ENCODE measurements at places on chromosomes 3 and 15.

DNA sequence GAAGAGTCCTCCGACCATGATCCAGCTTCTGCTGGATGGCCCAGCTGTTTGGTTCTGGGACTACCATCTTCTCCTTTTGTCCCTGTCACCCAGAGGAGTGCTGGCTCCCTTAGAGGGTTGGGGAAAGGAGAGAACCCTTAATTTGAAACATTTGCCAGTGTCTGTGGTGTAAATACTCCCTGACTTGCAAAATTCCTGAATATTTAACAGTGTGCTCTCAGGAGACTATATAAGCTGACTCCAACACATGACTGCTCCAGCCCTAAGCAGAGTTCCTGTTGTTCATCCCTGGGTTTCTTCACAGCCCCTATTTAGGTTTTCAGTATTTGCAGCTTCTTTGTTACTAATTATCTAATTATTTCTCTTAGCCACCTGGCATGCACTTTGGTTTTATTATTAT is 133.1 kb downstream of the CPNE4 start:
- DNase-seq: no peak

DNA sequence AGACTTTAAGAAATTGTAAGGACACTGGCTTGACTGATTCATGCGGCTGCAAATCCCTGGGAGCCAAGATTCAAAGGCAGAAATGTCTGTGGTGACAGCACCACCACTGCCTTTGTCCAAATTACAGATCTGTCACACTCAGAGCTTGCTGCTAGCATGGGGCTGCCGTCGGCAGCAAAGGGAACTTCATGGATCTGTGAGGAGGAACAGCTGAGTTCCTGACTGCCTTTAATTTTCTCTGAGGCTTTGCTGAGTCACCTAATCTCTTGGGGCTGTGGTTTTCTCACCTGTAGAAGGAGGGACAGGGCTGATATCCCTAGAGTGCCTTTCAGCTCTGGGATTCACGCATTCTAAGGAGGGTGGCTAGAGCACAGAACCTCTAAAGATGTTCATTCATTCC is 4.1 kb upstream of the PAK6 start:
- DNase-seq: no peak

GRCh38 chr15:59739557-59740186 is 50.6 kb upstream of the BNIP2 start:
- no peak for DNase-seq

GRCh38 chr15:56906766-56907165 is 11.7 kb upstream of the TCF12 start:
- DNase-seq: no peak

- DNase-seq: no peak
Measured at GRCh38 chr3:128551867-128552266, 58.9 kb upstream of the GATA2 start.

- DNase-seq: no peak
Measured at GRCh38 chr15:57228395-57228794, 147.9 kb upstream of the CGNL1 start.

DNA sequence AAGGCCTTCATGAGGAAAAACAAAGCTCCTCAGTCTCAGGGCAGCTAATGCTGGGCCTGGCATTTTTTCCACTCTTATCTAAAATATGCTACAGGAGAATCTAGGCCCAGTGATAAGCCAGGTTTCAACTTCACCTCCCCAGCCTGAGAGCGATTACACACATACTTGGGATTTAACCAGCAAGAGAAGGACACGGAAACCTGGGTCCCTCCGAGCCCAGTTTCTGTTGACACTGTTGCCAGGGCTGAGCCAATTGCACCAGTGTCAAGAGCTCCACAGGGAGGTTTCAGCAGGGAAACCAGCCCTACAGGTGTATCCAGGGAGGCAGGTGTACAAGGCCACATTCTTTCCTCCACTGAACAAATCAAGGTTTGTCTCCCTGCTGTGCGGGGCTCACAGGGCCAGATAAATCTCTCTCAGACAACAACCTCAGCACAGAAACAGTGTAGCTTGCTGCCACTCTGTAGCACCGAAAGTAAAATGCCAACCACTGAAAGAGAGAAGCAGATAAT is 85.4 kb downstream of the MAGI1 start:
- peak; percentile 91 for DNase-seq

- DNase-seq: no peak
Measured at GRCh38 chr3:190345878-190346277, 23.6 kb upstream of the CLDN1 start.

DNA sequence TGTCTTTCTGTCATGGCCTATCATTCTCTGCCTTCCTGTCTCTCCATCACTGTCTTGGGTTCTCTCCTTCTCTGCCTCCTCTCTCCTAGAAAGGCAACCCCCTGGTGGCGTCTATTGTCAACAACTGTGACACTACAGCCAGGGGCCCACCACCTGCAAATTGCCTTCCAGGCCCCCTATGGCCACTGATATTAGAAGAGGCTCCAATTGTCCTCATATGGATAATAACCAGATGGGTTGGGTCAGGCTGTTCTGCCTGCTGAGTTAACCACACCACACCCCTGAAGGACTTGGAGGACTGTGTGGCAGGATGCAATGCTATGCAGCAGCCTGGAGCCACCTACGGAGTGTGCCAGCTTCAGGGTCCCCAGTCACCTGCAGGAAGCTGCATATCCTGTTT is 665.0 kb downstream of the NTRK3 start:
- DNase-seq: no peak

DNA sequence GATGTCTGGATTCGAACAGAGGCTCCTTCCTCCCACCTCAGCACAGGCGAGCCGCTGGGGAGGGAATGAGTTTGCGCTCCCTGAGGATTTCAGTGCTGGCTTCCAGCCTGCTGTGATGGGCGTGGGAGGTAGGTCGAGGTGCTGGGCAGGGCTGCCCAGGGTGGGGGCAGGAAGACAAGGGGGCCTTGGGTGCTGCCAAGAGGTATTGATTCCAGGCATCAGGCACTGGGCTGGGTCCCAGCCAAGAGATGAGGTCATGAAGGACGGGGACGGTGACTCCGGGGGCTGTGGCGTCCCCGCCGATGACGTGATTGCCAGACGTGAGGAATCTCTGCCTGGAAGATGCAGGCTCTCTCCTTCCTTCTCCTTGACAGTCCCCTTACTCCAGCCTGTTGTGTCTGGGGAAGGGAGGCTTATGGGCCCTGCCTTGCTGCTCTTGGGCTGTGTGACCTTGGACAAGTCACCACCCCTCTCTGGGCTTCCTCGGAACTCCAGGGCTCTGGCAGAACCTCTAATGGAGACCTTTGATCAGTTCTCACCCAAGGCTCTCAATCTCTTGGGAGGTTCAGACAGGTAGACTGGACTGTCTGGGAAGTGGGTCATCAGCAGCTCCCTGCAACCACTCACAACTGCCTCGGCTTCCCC is 116.8 kb downstream of the FBLN2 start:
- DNase-seq: no peak

DNA sequence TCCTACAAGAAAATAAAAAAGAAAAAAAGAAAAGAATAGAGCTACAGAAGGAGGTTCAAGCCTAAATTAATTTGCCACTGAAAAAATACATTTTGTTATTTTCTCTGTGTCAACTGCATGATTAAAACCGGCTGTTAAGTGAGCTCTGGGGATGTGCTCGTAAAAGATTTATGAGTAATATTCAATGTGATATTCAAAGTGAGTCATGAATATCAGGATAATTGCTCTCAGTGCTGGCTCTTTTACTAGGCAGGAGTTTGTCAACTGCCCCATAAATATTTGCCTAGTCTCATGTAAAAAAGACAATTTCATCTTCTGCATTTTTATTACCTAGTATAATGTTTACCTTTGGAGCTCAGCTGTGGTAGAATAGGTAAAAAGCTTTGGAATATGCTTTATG is 78.9 kb downstream of the CDIN1 start:
- no peak for DNase-seq

DNA sequence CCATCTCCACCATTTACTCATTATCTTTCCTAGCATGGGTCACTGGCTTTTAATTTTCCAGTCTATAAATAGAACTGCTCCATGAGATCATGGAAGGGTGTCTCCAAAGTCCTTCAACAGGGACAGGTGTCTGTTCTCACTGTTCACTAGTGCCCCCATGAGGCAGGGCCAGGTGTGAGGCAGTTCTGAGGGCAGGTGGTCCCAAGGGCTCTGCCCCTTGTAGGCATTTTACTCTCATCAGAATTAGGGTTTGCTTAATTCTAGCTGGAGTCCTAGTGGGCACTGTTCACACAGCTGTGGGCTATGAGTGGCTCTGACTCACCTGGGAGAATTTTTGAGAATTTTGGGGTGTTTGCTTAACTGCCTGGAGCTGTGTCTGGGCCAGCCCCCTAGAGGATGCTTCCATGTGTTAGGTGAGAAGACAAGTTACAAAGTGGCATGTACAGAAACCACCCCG is 248.0 kb upstream of the LYSMD4 start:
- no peak for DNase-seq

- DNase-seq: no peak
Measured at GRCh38 chr15:55383687-55384086, 24.5 kb downstream of the CCPG1 start.

GRCh38 chr15:100901296-100901695 is 17.9 kb upstream of the LRRK1 start:
- DNase-seq: no peak

DNA sequence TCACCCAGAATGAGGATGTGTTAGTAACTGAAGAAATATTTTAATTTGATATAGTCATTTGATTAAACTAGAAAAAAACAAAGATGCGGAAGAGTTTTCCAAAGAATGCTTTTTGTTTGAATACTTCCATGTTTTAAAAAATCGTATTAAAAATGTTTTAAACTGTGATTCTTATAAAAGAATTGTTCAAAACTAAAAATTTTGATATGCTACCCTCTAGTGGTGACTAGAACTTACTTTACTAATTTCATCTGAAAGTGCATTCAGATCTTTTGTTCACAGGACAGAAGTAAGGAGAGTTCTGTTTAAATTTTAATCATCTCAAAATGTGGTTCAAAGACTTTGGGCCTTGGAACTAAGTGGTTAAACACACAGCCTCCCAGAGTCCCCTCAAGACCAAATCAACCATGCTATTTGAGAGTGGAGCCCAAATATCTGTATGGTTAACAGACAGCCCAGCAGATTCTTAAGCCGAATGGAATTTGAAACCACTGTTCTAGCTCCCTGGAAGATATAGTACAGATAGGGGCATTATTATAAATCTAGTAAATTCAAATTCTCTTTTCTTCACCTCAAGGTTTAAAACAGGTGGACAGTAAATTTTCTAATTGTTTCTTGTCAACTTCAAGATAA is 45.2 kb upstream of the SYNPR start:
- peak; percentile 0 for DNase-seq

DNA sequence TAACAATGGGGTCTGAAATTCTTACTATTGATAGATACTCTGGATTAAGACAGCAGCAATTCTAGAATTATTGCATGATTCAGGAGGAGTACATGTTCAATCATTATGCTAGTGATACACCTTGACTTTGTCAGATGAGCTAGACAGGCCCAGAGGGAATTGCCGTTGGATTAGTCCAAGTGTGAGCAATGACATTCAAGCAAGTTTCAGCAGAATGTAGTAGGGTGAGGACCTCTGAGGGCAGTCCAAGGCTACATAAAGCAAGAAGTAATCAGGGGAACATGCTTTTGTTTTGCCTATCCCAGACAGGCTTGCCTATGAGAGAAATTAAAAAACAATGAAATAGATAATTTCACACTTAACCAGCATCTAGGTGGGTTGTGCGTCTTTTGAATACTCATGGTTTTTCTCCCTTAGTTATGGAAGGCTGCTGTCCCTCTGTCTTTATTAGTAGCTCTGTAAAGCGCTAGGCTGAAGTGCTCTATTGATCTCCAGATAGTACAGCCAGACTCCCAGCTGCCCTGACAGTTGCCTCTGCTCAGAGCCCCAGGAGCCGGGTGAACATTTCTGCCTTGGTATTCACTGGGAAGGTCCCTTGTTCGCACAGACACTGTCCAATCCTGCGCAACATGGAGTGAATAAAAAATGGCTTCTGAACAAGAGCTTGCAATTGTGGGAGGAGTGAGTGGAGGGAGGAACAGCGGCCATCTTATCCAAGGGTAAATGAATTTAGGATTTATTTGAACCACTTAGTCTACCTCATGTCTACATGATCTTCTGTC is 316.6 kb upstream of the ONECUT1 start:
- DNase-seq: no peak

GRCh38 chr15:77208241-77208640 is 137.3 kb upstream of the TSPAN3 start:
- no peak for DNase-seq

DNA sequence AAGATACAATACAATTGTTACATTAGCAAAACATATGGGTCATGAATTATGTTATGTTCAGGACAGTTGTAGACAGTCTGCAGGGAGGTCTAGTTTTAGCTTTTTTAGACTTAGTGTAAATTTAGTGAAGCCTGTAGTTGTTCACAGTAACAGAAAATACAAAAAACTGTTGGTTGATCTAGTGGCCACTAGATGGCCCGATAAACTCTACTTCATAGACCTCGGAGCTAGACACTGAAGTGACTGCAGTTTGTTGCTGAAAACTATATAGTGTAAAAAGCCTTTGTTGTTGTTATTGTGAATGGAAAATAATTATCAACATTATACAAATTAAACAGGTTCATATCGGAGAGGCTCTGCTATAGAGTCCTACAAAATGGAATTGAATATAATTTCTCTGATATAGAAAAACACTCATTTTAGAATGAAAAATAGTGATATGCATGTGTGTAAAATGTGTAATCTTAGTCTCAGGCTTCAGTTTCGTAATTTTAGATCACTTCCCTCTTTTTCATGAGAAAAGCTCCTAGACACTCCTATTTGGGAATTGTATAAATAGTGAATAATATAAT is 18.3 kb downstream of the MAGEL2 start:
- no peak for DNase-seq

DNA sequence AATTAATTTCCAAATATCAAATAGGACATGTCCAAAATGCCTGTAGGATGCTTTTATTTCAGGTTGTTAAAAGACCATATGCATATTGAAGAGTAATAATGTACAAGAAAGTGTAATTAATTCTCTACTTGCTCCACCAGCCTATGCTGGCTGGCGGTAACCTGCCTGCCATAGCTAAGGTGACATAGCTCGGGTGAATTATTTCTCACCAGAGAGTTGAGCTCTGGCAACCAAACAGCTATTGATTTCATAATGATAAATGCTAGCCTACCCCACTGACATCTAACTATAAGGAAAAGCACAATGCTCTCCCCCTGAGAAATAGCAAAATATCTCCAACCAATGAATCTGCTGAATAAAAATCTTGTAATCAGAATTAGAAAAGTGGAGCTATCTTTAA is 48.9 kb downstream of the GADL1 start:
- DNase-seq: no peak

DNA sequence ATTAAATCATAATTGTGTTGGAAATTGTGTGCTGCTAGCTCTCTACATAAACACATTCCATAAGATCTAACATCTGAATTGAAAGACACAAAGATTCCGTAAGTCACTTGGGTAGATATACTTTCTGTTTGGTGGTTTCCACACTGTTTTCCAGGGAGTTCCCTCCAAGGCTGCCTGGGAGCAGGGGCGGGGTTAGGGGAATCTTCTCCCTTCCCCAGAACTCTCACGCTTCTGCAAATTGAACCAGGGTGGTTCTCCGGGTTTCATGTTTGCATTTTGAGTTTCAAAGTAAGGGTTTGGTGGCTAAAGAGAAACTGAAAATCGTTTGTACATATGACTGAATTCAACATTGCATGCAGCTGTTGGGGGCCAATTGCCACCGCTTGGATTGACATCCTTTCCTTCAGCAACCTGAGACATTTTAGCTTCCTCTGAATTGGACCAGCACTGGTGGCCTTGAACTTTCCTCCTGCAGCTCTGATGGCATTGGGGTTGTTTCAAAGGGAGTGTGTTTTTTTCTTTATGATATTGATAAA is 192.7 kb upstream of the FEZF2 start:
- DNase-seq: no peak

All from NCI-H345 (cell line).